Fibroblast of skin of left biceps (primary cell): ENCODE measurements at places on chromosomes 5 and 9.
A peak's percentile ranks its signal among the peaks of the same experiment; 100 is the strongest.

DNA sequence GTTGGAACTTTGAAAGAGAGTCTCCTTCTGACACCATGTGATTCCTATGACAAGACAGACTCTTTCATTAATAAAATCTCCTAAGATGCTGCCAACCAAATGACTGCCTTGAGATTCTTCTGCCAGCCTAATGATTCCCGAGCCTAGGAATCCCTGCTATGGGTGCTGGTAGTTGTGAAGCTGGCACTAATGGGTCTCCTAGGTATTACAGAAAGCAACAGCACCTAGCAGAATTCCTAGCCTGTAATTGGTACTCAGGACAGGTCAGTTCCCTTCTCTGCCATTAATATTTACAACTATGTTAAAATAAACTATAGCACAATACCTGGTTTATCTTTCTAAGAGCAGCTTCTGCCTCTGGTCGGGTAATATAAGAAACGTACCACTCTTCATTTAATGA, 19.3 kb downstream of the C5orf58 start:
- DNase-seq, result no peak

DNA sequence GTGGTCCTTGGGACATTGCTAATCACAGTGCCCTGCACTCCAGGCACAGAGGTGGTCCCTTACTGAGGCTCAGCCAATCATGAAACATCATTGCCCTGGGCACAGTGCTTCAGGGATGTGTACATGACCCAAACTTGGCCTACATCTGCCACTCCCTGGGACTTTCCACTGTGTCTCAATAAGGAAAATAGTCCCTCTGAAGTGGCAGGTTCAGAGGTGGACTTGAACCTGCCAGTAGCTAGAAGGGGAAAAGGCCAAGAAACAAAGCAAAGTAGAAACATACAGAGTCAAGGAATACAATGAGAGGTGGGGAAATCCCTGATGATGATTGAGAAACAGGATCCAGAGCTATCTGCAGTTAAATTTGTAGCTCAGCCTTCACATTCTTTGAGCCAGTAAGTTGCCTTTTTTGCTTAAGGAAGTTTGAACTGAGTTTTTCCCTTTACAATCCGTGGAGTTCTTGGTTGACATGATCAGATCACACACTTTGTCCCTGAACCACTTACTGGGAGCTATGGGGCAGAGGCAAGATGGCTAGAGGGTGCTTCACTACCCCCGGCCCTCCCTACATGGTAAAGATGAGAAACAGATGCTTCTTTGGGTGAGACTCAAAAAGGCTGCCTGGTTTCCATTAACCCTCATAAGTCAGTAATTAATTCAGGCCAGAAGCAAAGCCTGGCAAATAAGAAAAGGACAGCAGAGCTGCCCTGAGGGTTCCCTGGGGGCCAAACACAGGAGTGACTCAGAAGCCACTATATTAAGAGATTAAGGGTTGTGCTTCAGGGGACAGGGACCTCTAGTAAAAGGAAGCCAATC, 57.6 kb downstream of the SH3TC2 start:
- DNase-seq, result peak; percentile 55

- DNase-seq, result peak; percentile 12
Observed at GRCh38 chr9:1871626-1872419, 143.3 kb upstream of the SMARCA2 start.

DNA sequence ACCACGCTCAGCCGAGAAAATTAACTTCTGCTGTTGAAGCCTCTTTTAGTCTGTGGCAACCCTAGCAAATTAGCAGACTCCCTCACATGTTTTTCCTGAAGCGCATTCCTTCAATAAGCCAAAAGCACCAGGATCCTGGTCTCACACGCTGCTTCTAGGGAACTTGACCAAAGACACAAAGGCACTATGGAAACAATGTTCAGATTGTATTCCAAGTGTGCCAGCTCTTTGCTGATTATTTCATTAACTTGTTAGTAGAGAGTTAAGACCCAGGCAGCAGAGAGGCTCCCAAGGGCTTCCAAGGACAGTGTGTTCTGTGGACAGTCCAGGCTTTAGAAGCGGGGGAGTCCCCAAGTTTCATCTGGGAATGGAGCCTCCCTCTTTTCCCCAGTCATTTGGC, 94.4 kb upstream of the BASP1 start:
- no peak for DNase-seq

DNA sequence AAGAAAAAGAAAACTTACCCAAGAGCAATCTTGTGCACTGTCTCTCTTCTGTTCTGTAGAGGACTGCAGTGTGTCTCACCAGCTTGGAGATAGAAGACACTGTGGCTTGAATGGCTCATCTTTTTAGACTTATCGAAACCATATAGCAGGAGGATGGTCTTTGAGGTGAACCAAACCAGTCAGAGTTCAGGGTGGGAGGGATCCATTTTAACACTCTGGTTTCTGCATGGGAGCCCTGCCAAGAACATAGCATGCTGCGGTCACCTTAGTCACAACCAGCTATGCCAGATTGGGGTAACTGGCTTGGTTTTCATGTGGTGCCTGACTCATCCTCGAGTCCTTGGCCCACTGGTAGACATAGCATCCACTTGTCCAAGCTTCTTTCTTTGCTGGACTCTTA, 135.1 kb downstream of the PAPPA start:
- DNase-seq, result peak; percentile 78

GRCh38 chr5:152335461-152335860, 69.6 kb downstream of the NMUR2 start:
- no peak for DNase-seq

DNA sequence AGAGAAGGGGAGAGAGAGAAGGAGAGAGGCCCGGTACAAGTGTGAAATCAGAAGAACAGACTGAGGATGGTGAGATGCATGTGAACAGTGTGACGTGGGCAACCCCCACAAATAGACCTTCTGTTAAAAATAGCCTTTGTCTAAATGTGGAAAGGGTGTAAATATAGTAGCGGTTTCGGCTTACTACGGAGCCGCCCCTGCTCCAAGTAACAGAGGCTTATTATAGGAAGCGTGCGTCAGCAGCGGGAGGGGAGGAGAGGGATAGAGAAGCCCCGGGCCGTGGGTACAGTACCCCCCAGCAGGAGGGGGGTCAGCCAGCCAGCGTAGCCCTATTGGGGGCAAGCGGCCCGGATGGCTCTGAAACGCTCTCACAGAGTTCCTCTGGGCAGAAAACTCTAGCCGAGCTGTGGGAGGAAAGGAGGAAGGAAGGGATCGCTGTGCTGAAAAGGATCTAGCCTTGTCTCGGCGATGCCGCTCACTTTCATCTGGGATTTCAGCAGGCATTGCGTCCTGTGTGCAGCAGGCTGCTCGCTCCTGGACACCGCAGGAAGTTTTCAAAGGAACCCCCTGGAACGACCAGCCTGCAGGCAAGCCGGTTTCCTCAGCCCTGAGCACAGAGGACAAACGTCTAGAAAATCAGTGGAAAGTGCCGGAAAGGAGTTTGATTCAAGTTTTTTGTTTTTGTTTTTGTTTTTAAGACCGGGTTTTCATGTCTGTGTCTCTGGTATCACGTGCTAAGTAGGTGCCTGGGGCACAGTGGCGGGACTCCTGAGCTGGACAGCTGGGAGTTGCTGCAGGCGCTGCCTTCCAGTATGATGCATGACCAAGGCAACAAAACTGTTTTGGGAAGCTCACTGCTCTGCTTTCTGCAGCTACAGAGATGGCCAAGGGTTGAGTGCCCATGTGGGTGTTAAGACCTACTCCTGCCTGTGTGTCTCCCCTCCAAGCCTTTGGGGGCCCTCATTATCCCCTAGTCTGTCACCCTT, 146.6 kb downstream of the SEC61B start:
- peak; percentile 62 for DNase-seq

GRCh38 chr5:42718591-42718990, 38.0 kb upstream of the CCDC152 start:
- DNase-seq, result no peak

DNA sequence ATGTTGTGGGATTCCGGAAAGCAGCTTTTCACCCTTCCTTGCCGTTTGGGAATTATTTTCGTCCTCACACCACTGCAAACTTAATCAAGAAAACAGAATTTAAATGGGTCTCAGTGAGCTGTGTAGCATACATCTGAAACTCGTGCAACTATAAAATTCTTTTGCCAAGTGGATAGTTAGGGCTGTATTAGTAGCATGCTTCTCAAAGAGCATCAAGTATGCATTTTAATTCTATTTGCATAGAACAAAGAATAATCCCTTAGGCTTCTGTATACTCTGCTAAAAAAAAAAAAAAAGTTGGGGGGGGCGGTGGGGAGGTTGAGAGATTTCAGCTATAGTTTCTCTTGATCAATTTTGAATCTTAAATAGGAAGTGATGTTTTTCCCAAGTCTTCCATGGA, 11.8 kb upstream of the APBA1 start:
- DNase-seq, result no peak

- DNase-seq, result no peak
Observed at GRCh38 chr5:53552561-53552960, 7.9 kb upstream of the NDUFS4 start.

- DNase-seq, result no peak
Observed at GRCh38 chr5:143148771-143149170, 254.7 kb downstream of the NR3C1 start.

- no peak for DNase-seq
Observed at GRCh38 chr9:35910613-35911359, 1.5 kb downstream of the SPAAR start.

- no peak for DNase-seq
Observed at GRCh38 chr5:167777746-167778145, 513.7 kb upstream of the WWC1 start.

DNA sequence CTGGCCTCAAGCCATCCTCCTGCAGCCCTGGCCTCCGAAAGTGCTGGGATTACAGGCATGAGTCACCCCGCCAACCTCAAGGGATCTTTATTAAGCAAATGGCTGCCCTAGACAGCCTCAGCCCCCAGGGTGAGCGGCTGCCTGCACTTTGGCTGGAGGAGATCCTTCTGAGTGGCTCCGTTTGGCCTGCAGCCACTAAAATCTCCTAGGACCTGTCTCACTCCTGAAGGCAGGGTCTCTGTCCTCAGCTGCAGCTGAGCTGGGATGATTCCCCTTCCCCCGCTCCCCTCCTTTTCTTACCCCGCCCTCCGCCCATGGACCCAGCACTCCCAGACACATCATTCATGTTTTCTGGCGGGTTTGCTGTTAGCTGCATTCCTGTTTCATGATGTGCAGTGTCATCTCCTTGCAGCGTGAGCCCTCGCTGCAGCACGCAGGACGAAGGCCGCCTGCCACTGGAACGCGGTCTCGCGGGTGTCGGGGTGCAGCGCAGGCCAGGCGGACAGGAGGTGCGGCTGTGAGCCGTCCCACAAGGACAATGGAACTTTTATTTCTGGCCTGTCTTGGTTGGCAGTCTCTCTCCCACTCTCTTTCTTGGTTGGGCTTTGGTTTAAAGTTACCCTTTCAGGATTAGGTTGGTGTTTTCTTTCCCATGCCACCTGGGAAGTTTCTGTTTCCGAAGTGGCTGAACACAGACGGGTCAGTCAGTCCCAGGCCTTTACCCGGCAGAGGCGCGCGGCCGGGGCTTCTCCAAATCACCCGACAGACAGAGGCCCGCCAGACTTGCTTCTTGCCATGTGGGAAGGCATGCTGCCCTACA, 137.1 kb downstream of the FOXD1 start:
- DNase-seq, result peak; percentile 87

DNA sequence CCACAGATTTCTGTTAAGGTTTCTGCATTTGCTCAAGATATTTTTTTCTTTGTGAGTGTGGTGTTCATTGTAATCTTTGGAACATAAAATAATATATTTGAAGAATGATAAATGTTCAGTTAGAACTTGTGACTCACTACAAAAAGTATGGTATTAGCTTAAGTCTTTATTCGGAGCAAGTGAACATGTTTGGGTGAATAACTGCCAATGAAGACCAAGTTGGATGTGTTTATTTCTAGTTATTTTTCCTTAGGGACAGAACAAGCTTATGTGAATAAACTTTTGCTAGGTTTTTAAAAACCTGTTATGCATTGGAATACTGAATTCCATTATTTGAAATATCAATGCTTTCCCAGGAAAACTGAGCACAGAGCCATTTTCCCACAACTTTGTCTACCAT, 418.6 kb downstream of the SLCO4C1 start:
- no peak for DNase-seq

- DNase-seq, result no peak
Observed at GRCh38 chr9:130329061-130329460, 63.5 kb downstream of the HMCN2 start.

- DNase-seq, result no peak
Observed at GRCh38 chr5:59487772-59488729, 405.5 kb downstream of the PDE4D start.

- DNase-seq, result no peak
Observed at GRCh38 chr5:135356522-135357318, 42.3 kb downstream of the MACROH2A1 start.

- DNase-seq, result no peak
Observed at GRCh38 chr5:176629853-176630680, at the start of the genes EIF4E1B and SNCB. Gene EIF4E1B, plus strand, starts transcription at chr5:176630675. Its CDS starts 12,113 bp downstream, at chr5:176642788. Gene SNCB, minus strand, starts transcription at chr5:176630534. Its CDS starts 880 bp downstream, at chr5:176629654.

DNA sequence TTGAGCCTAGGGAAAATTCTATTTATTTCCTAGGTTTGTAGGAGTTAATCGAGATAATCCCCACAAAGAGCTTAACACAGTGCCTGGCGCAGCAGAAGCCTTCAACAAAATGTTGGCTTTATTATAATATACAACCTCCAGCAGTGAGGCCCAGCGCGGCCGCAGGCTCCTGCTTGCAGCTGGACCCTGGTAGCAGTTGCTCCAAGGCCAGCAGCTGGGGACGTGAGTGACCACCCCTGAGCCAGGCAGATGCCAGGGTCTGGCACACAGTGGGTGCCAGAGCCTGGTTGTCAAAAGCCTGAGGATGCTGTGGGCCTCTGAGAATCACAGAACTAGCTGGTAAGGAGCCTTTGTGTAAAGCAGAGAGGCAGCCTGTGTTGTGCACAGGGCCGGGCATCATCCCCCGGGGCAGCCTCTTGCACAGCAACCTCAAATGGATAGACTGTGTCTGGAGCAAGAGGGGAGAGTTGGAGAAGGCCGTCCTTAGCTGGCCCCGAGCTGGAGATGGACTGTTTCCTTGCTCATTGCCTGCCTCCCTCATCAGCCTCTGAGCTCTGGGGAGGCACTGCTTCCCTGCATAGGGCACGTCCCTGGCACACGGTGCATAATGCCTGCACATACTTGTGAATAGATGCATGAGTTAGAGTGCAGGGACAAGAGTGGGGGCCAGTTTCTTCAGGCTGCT, 17.3 kb downstream of the CSF1R start:
- no peak for DNase-seq
